ENCODE measurements at places on chromosomes 16 and 17.

- no peak for DNase-seq
Measured at GRCh38 chr17:1625581-1625980, 3.1 kb downstream of the SLC43A2 start.

DNA sequence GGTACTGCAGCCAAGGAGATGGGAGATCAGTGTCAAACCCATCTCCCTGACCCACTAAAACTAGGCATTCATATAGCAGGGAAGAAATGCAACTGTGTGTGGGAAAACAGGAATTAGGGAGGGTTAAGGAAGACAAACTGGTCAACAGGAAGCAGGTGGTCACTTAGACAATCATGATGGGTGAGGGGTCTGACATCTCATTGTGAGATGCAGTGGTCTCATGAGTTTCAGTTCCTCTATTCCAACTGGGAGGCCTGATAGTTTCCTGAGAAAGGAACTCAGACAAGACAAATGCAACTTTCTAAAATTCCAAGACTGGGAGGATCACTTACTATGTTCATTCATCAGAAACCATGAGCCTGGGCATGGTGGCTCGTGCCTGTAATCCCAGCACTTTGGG, 361.4 kb upstream of the C16orf82 start:
- DNase-seq = no peak

DNA sequence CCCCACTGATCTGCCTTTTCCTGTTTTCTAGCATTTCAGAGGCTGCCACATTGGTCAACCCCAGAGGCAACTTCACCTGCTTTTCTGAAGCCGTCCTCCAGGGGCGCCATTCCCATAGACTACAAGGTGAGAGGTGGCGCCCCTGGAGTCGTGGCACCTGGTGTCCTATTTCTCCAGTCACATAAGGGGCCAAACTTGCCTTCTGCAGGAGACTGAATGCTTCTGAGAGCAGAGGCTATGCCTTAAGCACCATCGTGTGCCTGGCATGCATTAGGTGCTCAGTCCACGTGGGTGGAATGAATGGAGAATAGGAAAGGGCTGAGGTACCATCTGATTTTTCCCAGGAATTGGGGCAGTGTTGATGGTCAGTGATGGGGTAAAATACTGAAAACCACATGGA, 164.8 kb downstream of the HAPSTR1 start:
- DNase-seq = peak; percentile 36

- no peak for DNase-seq
Measured at GRCh38 chr16:65121870-65122723, at the start of gene CDH11. Gene CDH11, minus strand, starts transcription at chr16:65122063. Its CDS starts 117,194 bp downstream, at chr16:65004869.

DNA sequence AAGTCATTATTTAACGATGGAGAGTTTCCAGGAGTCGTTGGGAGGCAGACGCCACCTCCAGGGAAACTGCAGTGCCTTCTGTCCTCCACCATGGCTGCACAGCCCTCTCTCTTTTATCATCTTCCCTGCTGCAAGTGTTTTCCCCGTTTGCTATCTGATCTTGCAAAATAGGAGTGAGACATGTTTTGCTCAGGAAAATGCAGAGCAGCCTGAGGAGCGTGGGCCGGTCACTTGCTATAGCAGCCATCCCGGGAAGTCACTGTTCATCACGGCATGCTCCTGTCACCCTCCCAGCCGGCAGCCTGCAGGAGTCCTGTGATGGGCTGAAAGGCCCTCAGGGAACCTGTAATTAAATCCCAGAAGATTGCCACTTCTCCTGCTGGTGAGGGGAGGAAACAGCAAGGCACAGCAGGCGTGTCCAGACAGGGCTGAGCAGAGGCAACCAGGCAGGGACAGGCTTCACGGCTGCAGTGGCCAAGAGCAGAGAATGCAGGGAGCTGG, 143.1 kb downstream of the GSG1L start:
- DNase-seq = no peak

GRCh38 chr17:49843774-49844350, 4.0 kb downstream of the TAC4 start:
- peak; percentile 36 for DNase-seq

DNA sequence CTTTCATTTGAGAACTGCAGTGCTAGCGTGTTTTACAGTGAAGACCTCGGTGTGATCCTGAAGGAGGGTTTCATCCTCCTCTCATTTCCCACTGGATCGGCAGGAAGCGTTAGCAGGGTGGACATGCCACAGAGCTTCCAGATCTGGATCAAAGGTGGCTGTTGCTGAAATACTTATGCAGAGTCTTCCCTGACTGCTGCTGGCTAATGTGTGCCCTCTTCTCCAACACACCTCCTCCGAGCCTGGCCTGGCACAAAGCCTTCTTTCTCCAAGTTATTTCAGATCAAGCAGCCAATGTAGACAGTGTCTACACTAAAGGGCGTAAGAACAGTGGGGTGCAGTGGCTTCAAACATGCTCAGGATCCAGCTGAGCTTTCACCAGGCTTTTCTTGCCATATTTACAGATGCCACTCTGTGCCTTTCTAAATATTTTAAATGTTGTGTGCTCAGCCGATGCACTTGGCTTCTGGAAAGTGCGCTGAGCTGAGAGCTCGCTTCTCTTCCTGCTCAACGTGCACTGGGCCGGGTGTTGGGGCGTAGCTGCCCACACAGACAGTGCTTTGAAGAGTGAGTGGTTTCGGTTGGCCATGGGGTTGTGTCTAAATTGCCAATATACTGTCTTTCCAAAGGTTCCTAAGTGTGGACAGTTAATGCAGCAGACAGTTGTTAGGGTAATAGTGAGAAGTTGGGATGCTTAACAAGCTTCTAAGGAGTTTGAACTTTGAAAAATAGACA, 2.1 kb downstream of the ZNF750 start:
- DNase-seq = no peak

DNA sequence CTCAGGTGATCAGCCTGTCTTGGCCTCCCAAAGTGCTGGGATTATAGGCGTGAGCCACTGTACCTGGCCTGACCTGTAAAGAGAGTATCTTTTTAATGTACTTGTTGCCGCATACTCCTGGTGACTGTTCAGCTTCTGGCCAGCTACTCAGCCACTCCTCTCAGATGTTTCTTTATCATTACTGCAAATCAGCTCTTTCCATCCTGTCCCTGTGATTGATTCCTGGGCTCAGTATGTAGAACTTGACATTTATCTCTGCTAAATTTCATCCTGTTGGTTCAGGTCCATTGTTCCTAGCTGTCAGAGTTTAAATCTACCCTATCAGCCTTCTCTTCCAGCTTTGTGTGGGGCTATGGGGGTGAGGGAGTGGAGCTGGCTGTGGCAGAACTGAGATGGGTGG, 211.5 kb upstream of the ASIC2 start:
- no peak for DNase-seq

DNA sequence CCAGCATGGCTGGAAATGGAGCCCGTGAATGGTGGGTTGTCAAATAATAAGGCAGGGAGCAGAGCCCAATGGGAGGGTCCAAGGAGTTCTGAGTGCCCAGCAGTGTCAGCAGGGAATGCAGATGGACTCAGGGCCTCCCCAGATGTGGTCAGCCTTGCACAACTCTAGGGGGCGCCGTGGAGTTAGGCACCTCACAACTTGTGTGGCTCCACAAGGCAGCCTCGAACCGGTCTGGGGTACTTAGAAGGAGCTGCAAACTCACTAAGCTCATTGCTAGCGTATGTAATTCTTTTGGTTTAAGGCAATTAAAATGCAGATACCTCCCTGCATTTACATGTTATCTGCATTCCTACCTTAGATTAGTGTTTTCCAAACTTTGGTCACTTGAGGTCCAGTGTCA, 18.1 kb downstream of the IRF8 start:
- no peak for DNase-seq

GRCh38 chr16:11432856-11433395, 87.7 kb downstream of the RMI2 start:
- DNase-seq = no peak

DNA sequence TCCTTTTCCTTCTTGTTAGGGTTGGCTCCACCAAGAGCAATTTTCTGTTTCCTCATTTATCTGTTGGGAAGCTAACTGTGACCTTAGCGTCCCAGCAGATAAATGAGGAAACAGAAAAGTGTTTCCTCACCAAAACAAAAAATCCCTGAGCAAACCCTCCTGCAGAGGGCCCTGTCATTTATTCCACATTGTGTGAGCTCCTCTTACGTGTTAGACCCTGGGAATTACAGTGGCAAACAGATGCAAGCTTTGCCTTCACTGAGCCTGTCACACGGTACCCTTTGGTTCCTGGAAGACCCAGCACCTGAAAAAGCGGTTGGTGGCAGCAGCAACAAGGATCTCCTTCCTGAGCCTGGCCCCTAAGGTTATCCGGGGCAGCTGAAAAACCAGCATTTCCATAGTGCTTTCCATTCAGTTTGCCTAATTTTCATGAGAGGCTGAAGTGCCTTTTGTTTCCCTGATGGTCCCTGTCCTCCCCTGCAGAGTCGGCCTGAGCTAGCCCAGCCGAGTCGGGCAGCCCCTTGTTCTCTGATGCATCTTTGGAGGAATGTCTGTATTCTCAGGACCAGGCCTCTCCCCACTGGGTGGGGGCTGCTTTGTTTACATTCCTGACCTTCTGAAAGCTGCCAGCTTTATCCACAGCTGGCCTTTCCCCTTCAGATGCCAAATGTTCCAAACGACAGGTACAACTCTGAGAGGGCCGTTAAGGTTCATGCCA, 34.7 kb downstream of the YPEL2 start:
- DNase-seq = no peak

DNA sequence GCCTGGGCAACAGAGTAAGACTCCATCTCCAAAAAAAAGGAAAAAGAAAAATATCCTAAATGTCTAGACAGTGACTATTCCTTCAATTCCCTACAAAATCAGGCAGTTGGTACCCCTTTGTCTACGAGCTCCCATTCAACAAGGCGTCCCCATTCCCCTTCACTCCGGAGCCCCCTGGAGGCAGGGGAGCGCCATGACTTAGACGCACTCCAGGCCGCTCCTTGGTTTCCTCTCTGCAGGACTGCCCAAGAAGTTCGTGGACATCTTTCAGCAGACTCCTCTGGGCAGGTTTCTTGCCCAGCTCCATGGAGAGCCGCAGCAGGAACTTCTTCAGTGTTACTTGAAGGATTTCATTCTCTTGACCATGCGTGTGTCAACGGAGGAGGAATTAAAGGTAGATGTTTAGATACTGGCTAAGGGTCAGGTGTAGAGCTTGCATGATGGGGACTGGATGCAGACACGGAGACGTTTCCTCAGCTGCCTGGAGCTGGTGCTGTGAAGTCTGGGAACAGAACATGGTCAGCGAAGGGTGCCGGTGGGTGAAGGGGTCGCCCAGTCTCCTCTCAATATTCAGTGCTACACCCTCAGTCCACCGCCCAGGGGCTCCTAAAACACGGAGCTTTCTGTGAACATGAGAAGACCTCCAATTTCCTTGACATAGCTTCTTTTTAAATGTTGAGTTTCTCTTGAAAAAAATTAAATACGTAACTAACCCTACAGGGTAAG, 53.3 kb upstream of the ENDOV start:
- DNase-seq = no peak

- DNase-seq = no peak
Measured at GRCh38 chr16:15526097-15526496, 91.7 kb downstream of the BMERB1 start.

- no peak for DNase-seq
Measured at GRCh38 chr17:70089513-70090148, 14.6 kb downstream of the KCNJ16 start.

DNA sequence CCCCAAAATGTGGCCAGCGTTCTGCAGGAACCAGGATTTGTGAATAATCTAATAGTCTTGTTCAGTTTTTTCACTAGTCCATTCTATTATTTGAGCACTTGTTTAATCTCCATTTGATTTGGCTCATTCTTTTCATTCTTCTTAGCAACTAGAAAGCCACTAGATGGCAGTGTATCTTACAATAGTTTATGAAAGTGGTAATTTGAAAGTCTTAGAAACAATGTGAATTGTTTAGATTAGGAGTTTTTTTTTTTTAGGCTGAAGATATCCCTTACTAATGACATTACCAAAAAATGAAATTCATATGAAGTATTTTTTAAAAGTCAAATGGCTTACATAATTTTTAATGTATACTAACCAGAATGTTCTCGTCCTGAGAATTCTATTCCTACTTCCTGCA, 6.7 kb downstream of the ERI2 start:
- DNase-seq = no peak

GRCh38 chr17:47733047-47733673, at the start of gene TBX21:
Gene TBX21, plus strand, starts transcription at chr17:47733236. Its CDS starts 219 bp downstream, at chr17:47733455.
- DNase-seq = peak; percentile 94

GRCh38 chr16:51697454-51697853, 546.4 kb upstream of the SALL1 start:
- no peak for DNase-seq

- DNase-seq = peak; percentile 97
Measured at GRCh38 chr17:75589012-75589918, 1.7 kb downstream of the MYO15B start.
